NCI-H1105 treated with DMSO at 0.1 percent for 48 hours (cell line): ENCODE measurements at places on chromosomes 7 and 10.

- no peak for DNase-seq
These were observed 343.1 kb downstream of the HPSE2 start for GRCh38 chr10:98892523-98892922.

DNA sequence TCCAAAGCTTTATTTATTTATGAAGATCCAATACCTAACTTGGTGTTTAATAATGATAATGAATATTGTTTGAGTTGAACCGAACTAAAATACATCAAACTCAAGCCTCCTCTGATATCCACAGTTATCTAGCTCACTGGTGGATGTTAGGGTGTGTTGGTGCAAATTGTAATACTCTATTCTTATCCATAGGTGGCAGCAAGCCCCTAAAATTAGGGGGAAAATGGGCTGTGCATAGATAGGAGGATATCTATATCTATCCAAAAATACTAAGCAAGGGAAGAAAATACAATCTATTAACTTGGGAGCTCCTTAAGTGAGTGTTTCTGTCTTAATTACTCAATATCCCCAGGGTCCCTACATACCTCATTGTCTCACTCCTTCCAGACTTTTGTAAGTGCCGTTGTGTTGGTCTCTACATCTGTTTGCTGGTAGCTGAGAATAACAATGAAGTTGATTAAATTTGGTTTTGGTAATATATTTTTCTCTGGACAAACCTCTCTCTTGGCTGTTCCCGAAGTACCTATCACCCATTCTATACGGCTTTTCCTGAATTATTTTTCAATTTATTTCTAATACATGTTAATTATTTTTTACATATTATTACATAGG is 55.0 kb upstream of the VWDE start:
- peak; percentile 77 for DNase-seq

DNA sequence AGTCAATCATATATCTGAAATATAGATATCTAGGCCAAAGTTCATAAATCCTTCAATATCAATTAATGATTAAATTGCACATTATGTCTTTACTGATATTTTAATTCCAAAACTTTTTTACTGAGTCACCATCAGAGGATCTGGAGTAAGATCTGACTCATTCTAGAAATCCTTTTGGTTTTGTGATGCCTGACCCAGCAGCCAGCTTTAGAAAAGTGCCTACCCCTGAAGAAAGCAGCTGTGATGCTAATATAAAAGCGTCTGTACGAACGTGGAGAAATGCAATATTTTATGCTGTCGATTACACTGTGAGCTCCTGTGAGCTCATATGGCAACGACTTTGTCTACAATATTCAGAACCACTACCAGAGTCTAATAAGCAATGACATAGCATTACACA is 142.5 kb upstream of the LRRTM3 start:
- DNase-seq, result no peak

- DNase-seq, result no peak
These were observed 141.2 kb upstream of the C1QL3 start for GRCh38 chr10:16662923-16663322.

GRCh38 chr7:17299483-17299991 is 1.1 kb downstream of the AHR start:
- peak; percentile 66 for DNase-seq

DNA sequence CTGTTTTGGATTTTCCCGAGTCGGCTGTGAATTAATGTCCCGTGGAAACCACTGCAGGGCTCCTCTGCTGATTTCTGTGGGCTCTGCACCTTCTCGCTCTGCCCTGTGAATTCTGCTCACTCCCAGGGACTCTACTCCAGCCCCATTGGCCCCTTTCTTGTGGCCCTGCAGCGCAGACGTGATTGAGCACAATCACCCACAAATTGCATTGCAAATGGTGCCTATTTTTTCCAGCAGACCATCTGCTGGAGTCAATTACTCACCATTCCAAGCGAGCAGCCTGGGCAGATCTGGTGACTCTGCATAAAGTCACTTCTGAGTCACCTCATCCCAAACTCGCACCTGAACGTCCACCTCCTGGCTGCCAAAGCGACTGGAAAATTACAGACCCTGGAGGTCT is 235.8 kb downstream of the PAXIP1 start:
- DNase-seq, result no peak

DNA sequence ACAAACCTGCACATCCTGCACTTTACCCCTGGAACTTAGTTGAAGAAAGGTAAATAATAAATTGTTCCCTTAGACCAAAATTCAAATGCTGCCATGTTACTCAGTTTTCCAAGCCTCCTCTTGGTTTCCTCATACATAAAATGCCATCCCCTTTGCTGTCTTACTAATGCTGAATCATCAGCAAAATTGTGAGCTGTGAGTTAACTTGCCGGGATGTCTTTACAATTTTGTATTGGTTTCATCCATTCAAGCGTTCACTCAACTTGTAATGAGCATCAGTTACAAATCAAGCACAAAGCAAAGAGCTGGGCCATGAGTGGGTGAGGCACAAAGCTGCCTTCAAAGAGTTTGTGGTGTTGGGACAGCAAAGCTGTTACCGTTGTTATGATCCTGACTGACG is 395.8 kb upstream of the ZMIZ1 start:
- no peak for DNase-seq

DNA sequence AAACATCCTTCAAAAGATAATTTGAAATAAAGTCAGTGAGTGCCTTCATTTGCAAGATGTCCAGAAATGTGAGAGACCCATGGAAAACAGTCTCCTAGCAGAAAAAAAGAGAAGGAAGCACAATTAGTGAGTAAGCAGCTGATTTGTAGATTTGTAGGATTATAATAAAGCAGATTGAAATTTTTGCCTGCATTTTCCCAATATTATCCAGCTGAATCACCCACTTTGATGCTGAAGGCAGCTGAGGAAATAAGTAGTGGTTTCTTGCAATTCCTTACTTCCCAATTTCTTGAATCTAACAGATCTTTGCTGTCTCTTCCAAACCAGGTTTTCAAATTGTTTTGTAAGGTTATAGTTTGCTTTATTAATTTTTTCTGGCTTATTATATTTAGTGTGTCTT is 181.4 kb downstream of the GNAT3 start:
- DNase-seq, result no peak

- DNase-seq, result no peak
These were observed 197.0 kb downstream of the USP6NL start for GRCh38 chr10:11414314-11415038.

DNA sequence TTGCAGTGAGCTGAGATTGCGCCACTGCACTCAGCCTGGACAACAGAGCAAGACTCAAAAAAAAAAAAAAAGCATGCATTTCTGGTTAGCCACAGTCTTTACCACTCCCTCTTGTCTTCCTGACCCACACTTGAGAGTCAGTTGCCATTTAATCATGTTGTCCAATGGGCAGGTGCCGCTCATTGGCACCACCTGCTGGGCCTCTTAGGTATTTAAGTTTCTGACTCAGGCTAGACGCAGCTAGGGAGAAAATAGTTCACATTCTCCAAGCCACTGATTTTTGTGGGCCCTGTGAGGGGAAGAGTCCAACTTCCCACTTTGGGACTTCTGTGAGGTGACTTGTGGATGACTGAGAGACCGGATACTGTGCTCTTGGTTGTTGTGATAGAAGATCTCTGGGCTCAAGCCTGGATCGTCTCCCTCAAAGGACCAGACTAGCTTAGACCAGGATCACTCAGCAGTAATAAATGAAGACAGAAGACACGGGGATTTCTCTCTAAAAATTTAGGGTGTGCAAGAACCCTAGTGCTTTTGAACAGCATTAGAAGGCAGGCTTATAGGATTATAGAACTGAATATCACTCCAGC is 26.8 kb upstream of the SORCS3 start:
- no peak for DNase-seq

- peak; percentile 82 for DNase-seq
These were observed 229.5 kb upstream of the FZD1 start for GRCh38 chr7:91034459-91035368.

- DNase-seq, result peak; percentile 37
These were observed 604 bp upstream of the STAM start for GRCh38 chr10:17643339-17643754.
